ENCODE measurements at places on chromosomes 7 and 10.
A peak's percentile ranks its signal among the peaks of the same experiment; 100 is the strongest.

- no peak for DNase-seq
- H3K4me1 ChIP-seq, result no peaks in the 10 kb centered on the region
- no peak overlapping the region for H3K4me3 ChIP-seq
Observed at GRCh38 chr10:103295374-103296015, 18.6 kb downstream of the INA start.

- no peak overlapping the region for H3K4me3 ChIP-seq
- no peak for DNase-seq
- H3K36me3 ChIP-seq, result no peaks in the 10 kb centered on the region
- no peak overlapping the region for H3K27ac ChIP-seq
- H3K4me1 ChIP-seq, result no peaks in the 10 kb centered on the region
Observed at GRCh38 chr10:122931088-122931906, 20.9 kb downstream of the FAM24A start.

DNA sequence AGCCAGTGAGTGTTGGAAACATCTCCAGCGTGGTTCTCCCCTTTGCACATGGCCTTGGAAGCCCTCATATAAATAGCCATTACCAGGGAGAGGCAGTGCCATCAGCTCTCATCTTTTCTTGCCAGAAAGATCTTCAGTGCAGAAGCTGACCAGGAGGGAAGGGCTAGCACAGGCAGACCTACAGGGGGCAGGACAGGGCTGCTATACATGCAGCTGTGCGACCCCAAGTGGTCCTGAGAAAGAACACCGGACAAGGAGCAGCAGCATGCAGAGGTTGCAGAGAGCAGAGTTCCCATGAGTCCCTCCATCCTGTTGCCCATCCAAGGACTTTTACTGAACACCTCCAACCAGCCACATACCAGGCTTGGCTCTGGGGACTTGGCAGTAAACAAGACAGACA is 17.1 kb downstream of the GRID1 start:
- no peak overlapping the region for H3K27ac ChIP-seq
- H3K4me1 ChIP-seq, result no peaks in the 10 kb centered on the region
- no peaks in the 10 kb centered on the region for H3K27me3 ChIP-seq
- H3K36me3 ChIP-seq, result no peaks in the 10 kb centered on the region
- no peak for DNase-seq

DNA sequence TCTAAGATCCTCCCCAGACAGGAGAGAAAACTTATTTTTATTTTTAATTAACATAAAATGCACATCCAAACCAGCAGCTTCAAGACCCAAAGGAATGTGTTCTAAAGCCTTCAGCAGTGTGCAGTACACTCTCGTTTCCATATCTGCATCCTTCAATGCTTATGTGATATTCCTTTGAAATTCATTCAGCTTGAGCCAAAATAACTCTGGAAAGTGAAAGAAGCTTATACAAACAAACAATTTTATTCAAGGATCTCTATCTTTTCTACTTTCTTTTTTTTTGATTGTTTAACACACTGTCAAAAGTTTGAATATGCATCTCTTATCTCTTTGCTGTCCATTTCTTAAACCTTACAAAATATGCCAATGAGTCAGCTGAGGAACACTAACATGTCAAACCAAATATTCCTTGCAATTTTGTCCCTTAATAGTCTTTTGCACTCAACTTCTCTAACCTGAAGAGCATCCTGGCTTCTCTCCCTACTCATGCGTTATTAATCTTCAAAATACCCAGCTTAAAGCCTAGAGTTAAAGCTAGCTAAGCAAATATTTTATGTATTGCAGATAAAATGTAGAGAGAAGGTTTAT is 124.3 kb downstream of the THSD7A start:
- no peaks in the 10 kb centered on the region for H3K36me3 ChIP-seq
- H3K27me3 ChIP-seq, result no peaks in the 10 kb centered on the region
- H3K4me3 ChIP-seq, result no peak overlapping the region
- H3K4me1 ChIP-seq, result no peaks in the 10 kb centered on the region

DNA sequence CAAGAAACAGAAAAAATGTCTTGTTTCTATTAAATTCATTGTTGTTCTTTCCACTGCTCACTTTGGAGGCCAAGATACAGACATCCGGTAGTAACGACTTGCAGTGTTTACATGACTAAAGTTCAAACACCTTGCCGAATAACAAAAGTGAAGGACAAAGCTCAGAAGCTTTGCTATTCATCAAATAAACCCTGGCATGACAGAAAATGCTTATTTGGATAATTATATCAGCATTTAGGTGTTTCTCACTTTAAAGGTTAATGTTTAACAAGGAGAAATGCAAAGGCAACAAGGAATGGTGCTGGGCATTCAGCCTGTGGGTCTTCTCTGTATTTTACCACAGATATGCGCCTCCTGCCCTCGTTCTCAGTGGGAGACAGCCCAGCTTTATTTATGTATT is 5.4 kb upstream of the PTF1A start:
- H3K27ac ChIP-seq, result no peak overlapping the region
- no peaks in the 10 kb centered on the region for H3K4me1 ChIP-seq
- H3K36me3 ChIP-seq, result no peaks in the 10 kb centered on the region
- no peaks in the 10 kb centered on the region for H3K27me3 ChIP-seq

- no peak for DNase-seq
- no peak overlapping the region for H3K4me3 ChIP-seq
- no peaks in the 10 kb centered on the region for H3K36me3 ChIP-seq
- H3K27ac ChIP-seq, result no peak overlapping the region
- H3K4me1 ChIP-seq, result peaks cover 8% of the 10 kb centered on the region
Observed at GRCh38 chr7:99468336-99468918, 2.5 kb upstream of the ATP5MF start.

- H3K36me3 ChIP-seq, result no peaks in the 10 kb centered on the region
- H3K4me1 ChIP-seq, result no peaks in the 10 kb centered on the region
- DNase-seq, result no peak
- peak overlapping the region; percentile 67 for H3K27ac ChIP-seq
- H3K4me3 ChIP-seq, result peak overlapping the region; percentile 57
- no peaks in the 10 kb centered on the region for H3K27me3 ChIP-seq
Observed at GRCh38 chr7:76165973-76166403, 35.7 kb upstream of the SRRM3 start.

- no peak overlapping the region for H3K27ac ChIP-seq
- H3K36me3 ChIP-seq, result no peaks in the 10 kb centered on the region
- no peaks in the 10 kb centered on the region for H3K27me3 ChIP-seq
- DNase-seq, result no peak
- no peak overlapping the region for H3K4me3 ChIP-seq
- peaks cover 3% of the 10 kb centered on the region for H3K4me1 ChIP-seq
Observed at GRCh38 chr7:143413123-143413522, 4.5 kb upstream of the EPHA1 start.

DNA sequence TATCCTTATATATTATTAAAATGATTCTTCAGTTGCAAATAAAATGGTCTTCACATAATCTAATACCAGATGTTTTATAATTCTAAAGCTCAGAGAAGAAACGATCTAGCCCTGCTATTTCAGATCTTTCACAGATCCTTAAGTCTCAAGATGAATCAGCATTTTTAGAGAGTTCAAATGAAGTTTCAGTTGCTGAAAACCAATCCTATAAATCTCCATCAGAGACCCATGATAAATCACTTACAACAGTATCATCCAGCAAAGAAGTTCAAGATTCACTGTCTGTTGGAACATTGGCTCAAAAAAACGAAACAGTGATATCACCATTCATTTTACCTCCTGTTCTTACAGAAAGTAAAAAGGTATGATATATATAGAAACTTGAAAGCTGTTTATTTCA is 137.0 kb downstream of the CCDC7 start:
- no peaks in the 10 kb centered on the region for H3K4me1 ChIP-seq
- H3K27me3 ChIP-seq, result no peaks in the 10 kb centered on the region
- H3K36me3 ChIP-seq, result no peaks in the 10 kb centered on the region
- H3K4me3 ChIP-seq, result no peak overlapping the region
- DNase-seq, result no peak

- H3K4me1 ChIP-seq, result peaks cover 2% of the 10 kb centered on the region
- H3K36me3 ChIP-seq, result no peaks in the 10 kb centered on the region
- no peak overlapping the region for H3K4me3 ChIP-seq
- no peaks in the 10 kb centered on the region for H3K27me3 ChIP-seq
Observed at GRCh38 chr7:94348142-94348541, 46.6 kb upstream of the COL1A2 start.

DNA sequence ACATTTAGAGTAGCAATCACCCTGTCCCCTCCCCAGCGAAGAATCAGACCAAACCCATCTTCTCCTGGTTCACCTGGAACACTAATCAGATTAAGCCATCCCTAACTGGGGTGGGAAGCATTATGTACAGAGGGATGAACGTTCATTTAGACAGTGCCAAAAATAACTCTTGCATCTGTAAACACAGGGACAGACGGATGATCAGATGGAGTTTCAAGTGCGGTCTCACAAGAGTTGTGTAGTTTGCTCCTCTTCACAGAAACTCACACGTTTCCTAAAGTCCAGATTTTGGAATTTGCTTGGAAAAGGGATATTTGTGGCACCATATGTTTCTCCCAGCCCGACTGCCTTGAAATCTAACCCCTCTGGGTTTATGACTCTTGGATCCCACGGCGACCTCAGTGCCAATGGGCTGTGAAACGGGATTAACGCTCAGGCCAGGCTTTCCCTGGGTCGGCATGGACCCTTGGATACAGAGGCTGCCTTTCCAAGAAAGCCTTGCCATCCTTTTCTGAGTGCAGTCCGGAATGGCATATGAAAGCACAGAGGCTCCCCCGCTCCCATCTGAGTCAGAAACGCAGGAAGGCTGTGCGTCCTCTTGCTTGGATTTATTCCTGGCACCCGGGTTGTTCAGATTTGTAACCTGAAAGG is 293.2 kb upstream of the HABP2 start:
- no peak for DNase-seq
- H3K27me3 ChIP-seq, result no peaks in the 10 kb centered on the region
- H3K4me1 ChIP-seq, result no peaks in the 10 kb centered on the region
- H3K27ac ChIP-seq, result no peak overlapping the region
- H3K36me3 ChIP-seq, result no peaks in the 10 kb centered on the region

GRCh38 chr7:32525839-32526238 is 30.6 kb downstream of the AVL9 start:
- H3K4me3 ChIP-seq, result no peak overlapping the region
- no peaks in the 10 kb centered on the region for H3K27me3 ChIP-seq
- no peak overlapping the region for H3K27ac ChIP-seq
- H3K4me1 ChIP-seq, result no peaks in the 10 kb centered on the region
- DNase-seq, result no peak

- H3K27ac ChIP-seq, result no peak overlapping the region
- H3K4me3 ChIP-seq, result no peak overlapping the region
- no peaks in the 10 kb centered on the region for H3K27me3 ChIP-seq
- DNase-seq, result no peak
Observed at GRCh38 chr10:77905086-77905748, 21.3 kb downstream of the DLG5 start.

DNA sequence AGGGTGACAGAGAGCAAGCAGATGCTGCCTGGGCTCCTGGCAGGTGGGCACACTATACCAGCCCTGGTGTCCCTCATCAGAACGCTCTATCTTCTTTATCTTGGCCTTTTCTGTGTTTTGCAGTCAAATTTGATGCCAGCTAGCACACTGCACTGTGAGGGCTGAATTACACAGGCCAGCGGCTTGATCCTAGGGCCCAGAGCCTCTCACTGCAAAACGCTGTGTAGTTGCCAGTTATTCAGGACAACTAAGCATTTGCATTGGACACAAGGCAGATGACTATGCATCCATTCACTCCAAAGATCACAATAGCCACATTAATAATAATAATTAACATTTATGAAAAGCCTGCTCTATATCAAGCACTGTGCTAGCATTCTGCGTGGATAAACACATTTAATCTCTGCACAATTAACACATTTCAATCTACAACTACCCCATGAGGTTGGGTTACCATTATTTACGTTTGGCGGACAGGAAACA is 100.3 kb downstream of the PAXIP1 start:
- H3K27me3 ChIP-seq, result no peaks in the 10 kb centered on the region
- no peaks in the 10 kb centered on the region for H3K4me1 ChIP-seq
- H3K27ac ChIP-seq, result no peak overlapping the region
- H3K36me3 ChIP-seq, result no peaks in the 10 kb centered on the region

DNA sequence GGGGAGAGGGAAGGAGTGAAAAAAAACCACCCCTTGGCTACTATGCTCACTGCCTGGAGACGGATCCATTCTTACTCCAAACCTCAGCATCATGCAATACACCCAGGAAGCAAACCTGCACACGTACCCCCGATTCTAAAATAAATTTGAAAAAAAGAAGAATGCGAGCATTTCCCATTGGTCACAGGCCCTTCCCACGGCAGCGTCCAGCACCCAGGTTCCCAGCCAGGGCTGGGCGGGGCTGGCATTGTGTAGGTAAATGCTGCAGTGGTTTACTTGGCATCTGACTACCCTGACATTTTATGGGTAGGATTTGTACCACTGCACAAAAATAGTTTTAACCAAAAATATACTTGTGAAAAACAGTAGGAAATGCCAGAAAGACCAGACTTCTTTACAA is 418.9 kb downstream of the DNAJB6 start:
- DNase-seq, result no peak
- H3K27me3 ChIP-seq, result no peaks in the 10 kb centered on the region
- H3K36me3 ChIP-seq, result no peaks in the 10 kb centered on the region
- H3K27ac ChIP-seq, result no peak overlapping the region
- H3K4me3 ChIP-seq, result no peak overlapping the region

GRCh38 chr10:49335364-49335972 is 36.5 kb downstream of the C10orf71 start:
- no peak overlapping the region for H3K27ac ChIP-seq
- no peaks in the 10 kb centered on the region for H3K27me3 ChIP-seq
- no peak for DNase-seq
- H3K36me3 ChIP-seq, result no peaks in the 10 kb centered on the region
- H3K4me1 ChIP-seq, result no peaks in the 10 kb centered on the region
